ENCODE measurements at places on chromosomes 11 and 22. TPM values are rescaled to one million over a fixed set of nuclear protein-coding genes. Genes with fewer than 3 reads are reported as not detected.

APLNR gene
- 71.1 TPM for polyA plus RNA-seq

TCN2 gene
- polyA plus RNA-seq = 37.8 TPM

UPK2 gene
- polyA plus RNA-seq = 3.3 TPM

GRAMD1B gene
- polyA plus RNA-seq = 45.7 TPM

AIFM3 gene
- polyA plus RNA-seq = 31.1 TPM

ANO5 gene
- polyA plus RNA-seq = 11.5 TPM

ELFN2 gene
- 60.2 TPM for polyA plus RNA-seq

UBQLNL gene
- polyA plus RNA-seq = 0.33 TPM

FOLR2 gene
- 14.1 TPM for polyA plus RNA-seq

PRG3 gene
- polyA plus RNA-seq = not detected
